ENCODE measurements at places on chromosomes 7 and 10. TPM values are rescaled to one million over a fixed set of nuclear protein-coding genes. Genes with fewer than 3 reads are reported as not detected.
A peak's percentile ranks its signal among the peaks of the same experiment; 100 is the strongest.

- DNase-seq: no peak
- H3K27ac ChIP-seq: no peak overlapping the region
- peaks cover 2% of the 10 kb centered on the region for H3K27me3 ChIP-seq
- H3K4me1 ChIP-seq: peaks cover 8% of the 10 kb centered on the region
- H3K4me3 ChIP-seq: no peak overlapping the region
- no peaks in the 10 kb centered on the region for H3K36me3 ChIP-seq
These were observed 7.8 kb upstream of the UBE2D1 start for GRCh38 chr10:58326967-58327381.

DNA sequence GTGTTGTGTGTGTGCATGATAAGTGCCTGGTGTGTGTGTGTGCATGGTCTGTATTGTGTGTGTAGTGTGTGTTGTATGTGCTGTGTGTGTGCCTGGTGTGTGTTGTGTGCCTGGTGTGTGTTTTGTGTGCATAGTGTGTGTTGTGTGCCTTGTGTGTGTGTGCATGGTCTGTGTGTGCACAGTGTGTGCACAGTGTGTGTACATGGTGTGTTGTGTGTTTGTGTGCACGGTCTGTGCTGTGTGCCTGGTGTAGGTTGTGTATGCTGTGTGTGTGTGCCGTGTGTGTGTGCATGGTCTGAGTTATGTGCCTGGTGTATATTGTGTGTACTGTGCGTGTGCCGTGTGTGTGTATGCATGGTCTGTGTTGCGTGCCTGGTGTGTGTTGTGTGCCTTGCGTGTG lies 403.0 kb upstream of the RNF32 start:
- H3K27me3 ChIP-seq: peaks cover 3% of the 10 kb centered on the region
- no peaks in the 10 kb centered on the region for H3K36me3 ChIP-seq
- H3K4me3 ChIP-seq: no peak overlapping the region
- no peaks in the 10 kb centered on the region for H3K4me1 ChIP-seq
- no peak for DNase-seq

DNA sequence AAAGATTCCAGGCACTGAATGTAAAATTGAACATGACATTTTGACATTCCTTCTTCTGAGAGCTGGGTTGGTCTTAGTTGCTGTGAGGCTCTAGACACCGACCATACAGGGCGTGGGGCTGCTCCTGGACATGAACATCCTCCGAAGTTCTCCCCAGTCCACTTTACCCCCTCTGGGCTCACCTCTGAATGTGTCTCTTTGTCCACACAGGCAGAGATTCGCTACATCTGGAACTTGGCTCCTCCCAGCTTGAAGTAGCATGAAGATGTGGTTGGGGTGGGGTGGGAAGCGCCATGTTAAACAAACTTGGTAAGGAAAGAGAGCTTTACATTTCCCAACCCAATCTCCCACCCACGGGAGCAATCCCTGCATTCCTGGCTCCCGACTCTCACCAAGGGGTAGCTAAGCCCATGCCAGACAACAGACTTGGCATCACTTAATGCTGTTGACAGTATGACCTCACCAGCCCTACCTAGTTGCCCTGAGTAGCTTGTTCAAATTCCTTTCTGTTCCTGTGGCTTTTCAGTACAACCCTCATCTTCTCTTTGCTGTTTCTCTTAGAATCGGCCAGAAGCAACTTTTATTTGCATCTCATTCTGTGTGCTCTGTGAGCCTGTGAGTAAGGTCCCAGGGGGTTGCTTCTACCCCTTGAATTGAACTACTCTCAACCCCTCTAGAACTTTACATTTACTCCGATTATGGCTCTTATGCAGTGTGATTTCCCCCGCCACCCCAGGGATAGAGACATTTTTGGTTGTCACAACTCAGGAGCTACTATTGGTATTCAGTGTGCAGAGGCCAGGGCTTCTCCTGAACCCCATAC lies 211.4 kb downstream of the SEC23IP start:
- H3K36me3 ChIP-seq: no peaks in the 10 kb centered on the region
- H3K4me1 ChIP-seq: no peaks in the 10 kb centered on the region
- H3K27ac ChIP-seq: no peak overlapping the region
- no peak for DNase-seq
- no peak overlapping the region for H3K4me3 ChIP-seq

GRCh38 chr10:80373502-80373901 lies 16.9 kb downstream of the DYDC2 start:
- no peak overlapping the region for H3K4me3 ChIP-seq
- peaks cover 6% of the 10 kb centered on the region for H3K4me1 ChIP-seq
- H3K27ac ChIP-seq: no peak overlapping the region
- DNase-seq: no peak
- H3K27me3 ChIP-seq: no peaks in the 10 kb centered on the region

DNA sequence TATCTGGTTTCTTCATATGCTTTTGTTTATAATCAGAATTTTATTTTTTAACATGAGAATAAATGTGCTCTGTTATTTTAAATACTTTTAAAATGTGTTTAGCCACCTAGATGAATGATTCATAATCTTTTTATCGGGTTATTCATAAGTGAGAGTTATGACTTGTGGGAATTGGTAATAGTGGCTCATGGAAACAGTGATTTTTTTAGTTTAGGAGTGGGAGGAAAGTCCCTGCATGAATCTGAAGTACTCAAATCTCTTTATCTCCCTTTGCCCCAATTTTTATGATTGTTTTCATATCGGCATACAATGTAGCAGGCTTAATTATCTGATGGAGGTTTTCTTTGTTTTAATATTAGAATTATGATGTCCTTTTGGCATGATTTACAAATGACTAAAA lies 42.9 kb downstream of the TAX1BP1 start:
- H3K27ac ChIP-seq: no peak overlapping the region
- no peaks in the 10 kb centered on the region for H3K27me3 ChIP-seq
- peaks cover 29% of the 10 kb centered on the region for H3K4me1 ChIP-seq
- DNase-seq: no peak

DNA sequence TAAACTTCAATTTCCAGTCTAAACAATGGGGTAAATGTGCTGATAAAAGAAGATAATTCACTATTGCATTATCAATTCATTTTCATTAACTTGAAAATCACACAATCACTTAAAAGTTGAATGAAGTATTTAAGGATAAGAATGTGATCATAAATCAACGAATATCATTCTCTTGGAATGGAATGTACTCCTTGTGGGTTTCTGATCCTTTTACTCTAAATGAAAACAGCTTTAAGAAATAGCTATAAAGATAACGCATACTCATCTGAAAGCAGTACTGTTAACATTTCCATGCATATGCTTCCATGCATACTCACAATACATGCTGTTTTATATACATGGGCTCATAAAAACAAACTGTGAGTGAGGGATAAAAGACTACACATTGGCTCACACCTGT lies 108.8 kb downstream of the ATE1 start:
- no peak overlapping the region for H3K4me3 ChIP-seq
- H3K4me1 ChIP-seq: no peaks in the 10 kb centered on the region
- no peaks in the 10 kb centered on the region for H3K27me3 ChIP-seq
- peaks cover 4% of the 10 kb centered on the region for H3K36me3 ChIP-seq
- no peak overlapping the region for H3K27ac ChIP-seq

Gene HOXA6
- total RNA-seq: not detected

DNA sequence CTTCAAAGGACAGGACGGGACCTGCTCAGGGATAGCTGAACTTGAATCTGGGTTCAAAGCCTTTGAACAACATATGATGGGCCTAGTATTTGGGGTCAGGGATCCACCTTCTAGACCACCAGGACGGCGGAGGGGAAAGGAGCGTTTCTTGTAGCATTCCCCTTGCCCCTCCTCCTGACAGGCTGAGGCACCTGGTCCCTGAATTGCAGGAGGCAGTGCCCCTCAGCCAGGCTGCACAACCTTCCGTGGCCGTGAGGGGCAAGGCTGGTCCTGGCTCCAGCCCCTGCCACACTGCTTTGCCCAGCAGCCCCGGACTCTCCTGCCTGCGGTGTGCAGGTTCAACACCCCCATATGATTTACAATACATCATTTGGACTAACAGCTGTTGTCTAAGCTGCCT lies 58.1 kb downstream of the INSIG1 start:
- DNase-seq: no peak
- H3K36me3 ChIP-seq: no peaks in the 10 kb centered on the region
- H3K4me3 ChIP-seq: no peak overlapping the region
- H3K27ac ChIP-seq: no peak overlapping the region

Gene CYP26C1
- total RNA-seq: 0.09 TPM

- no peak overlapping the region for H3K27ac ChIP-seq
- peaks cover 17% of the 10 kb centered on the region for H3K4me1 ChIP-seq
- H3K27me3 ChIP-seq: no peaks in the 10 kb centered on the region
- no peak for DNase-seq
- H3K4me3 ChIP-seq: no peak overlapping the region
These were observed 27.3 kb upstream of the CALD1 start for GRCh38 chr7:134752006-134752760.

DNA sequence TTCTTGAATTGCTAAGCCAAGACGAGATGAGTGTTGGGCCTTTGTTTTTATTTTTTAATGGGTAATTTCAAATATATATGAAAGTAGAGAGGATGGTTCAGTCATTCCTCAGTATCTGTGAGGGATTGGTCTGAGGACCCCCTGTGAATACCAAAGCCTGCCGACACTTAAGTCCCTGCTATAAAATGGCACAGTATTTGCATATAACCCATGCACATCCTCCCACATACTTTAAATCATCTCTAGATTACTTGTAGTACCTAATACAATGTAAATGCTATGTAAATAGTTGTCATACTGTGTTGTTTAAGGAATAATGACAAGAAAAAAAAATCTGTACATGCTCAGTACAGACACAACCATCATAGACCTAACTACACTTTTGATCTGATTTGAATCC lies 73.4 kb downstream of the NOD1 start:
- peaks cover 5% of the 10 kb centered on the region for H3K36me3 ChIP-seq
- H3K4me3 ChIP-seq: no peak overlapping the region
- DNase-seq: no peak
- H3K27ac ChIP-seq: no peak overlapping the region
- peaks cover 5% of the 10 kb centered on the region for H3K4me1 ChIP-seq
- H3K27me3 ChIP-seq: no peaks in the 10 kb centered on the region

GRCh38 chr10:35359056-35359455 lies 22.7 kb downstream of the CCNY start:
- no peak for DNase-seq
- peaks cover 7% of the 10 kb centered on the region for H3K36me3 ChIP-seq
- H3K4me3 ChIP-seq: no peak overlapping the region
- no peaks in the 10 kb centered on the region for H3K27me3 ChIP-seq
- no peak overlapping the region for H3K27ac ChIP-seq

DNA sequence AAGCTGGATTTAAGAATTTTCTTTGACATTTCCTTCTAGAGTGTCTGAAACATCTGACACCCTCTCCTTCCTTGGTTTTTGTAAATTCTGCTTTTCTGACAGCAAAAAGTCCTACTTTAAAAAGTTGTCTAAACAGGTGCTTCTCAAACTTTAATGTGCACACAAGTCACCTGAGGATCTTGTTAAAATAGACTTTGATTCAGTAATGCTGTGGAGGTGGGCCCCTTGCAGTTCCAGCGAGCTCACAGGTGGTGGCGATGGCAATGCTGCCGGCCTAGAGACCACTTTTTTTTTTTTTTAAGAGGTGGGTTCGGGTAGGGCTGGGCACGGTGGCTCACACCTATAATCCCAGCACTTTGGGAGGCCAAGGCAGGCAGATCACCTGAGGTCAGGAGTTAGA lies 77.1 kb downstream of the ABCC2 start:
- H3K36me3 ChIP-seq: no peaks in the 10 kb centered on the region
- no peak overlapping the region for H3K4me3 ChIP-seq
- no peaks in the 10 kb centered on the region for H3K4me1 ChIP-seq
- H3K27me3 ChIP-seq: peaks cover 27% of the 10 kb centered on the region
- no peak overlapping the region for H3K27ac ChIP-seq

Gene HOXA9
- not detected for total RNA-seq

Gene SPDYE8
- total RNA-seq: not detected

- peak overlapping the region; percentile 64 for H3K27ac ChIP-seq
- no peak overlapping the region for H3K4me3 ChIP-seq
- DNase-seq: peak; percentile 8
These were observed 26.4 kb upstream of the ANKRD1 start for GRCh38 chr10:90947030-90947960.

GRCh38 chr7:135913404-135913803 lies 63.8 kb downstream of the MTPN start:
- no peaks in the 10 kb centered on the region for H3K27me3 ChIP-seq
- no peaks in the 10 kb centered on the region for H3K4me1 ChIP-seq

- H3K27ac ChIP-seq: no peak overlapping the region
- peaks cover 16% of the 10 kb centered on the region for H3K27me3 ChIP-seq
- H3K4me1 ChIP-seq: peaks cover 25% of the 10 kb centered on the region
- no peak for DNase-seq
These were observed 13.0 kb upstream of the ACBD5 start for GRCh38 chr10:27253576-27253975.

DNA sequence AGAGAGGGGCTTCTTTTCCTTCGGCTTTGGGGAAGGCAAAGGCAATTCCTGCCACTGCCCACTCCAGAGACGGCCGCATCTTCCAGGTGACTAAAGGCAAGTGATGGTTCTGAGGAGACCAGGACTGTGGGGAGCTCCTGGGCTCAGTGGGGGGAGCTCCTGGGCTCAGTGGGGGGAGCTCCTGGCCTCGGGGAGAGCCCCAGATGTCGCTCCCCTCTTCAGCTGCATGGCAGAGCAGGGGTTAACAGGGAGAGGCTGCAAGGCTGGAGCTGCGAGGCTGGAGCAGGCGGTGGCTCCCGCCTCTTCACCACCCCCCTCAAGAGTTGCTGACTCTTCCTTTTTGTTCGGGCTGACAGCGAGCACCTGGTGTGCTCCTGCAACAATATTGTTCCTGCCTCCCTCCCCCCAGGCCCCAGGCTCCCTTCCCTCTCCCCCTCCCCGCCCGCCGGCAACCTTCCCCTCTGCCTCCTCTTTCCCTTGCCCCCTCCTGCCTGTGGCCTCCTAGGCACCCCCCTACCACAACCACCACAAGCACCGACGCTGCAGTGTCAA lies 56.3 kb upstream of the LBX1 start:
- H3K27me3 ChIP-seq: peaks cover 72% of the 10 kb centered on the region
- DNase-seq: no peak
- no peaks in the 10 kb centered on the region for H3K36me3 ChIP-seq
- H3K4me3 ChIP-seq: no peak overlapping the region

DNA sequence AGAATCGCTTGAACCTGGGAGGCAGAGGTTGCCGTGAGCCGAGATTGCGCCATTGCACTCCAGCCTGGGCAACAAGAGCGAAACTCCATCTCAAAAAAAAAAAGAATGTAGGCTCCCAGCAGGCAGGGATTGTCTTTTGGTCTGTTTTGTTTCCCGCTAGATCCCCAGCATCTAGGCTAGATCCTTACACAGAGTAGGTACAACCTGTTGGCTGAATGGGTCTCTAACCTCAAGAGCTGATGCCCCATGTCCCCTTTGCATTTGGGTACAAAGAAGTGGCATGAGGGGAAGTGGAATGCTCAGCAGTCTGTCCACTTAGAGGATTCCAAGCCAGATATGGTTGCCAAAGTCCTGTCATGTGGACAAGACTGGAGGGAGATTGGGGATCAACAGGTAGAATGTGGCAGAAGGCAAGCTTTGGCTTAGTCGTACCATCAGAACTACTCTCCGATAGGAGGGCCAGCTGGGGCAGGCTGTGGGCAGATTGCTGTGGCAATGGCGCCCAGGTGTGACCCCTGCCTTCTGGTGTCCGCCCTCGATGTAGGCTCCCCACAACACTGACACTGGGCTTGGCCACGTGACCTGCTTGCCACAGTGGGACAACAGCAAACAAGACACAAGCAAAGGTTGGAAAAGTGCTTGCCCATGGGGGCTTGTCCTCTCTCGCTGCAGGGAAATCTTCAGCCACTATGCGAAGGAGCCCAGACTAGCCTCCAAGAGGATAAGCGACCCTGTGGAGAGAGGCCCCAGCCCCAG lies 21.4 kb downstream of the LEP start:
- H3K4me3 ChIP-seq: no peak overlapping the region
- H3K36me3 ChIP-seq: no peaks in the 10 kb centered on the region
- H3K27ac ChIP-seq: no peak overlapping the region
- peaks cover 2% of the 10 kb centered on the region for H3K27me3 ChIP-seq
- DNase-seq: no peak

Gene ADAMTS14
- total RNA-seq: not detected

GRCh38 chr10:11443468-11444154 lies 167.8 kb downstream of the USP6NL start:
- no peak for DNase-seq
- H3K36me3 ChIP-seq: no peaks in the 10 kb centered on the region
- H3K4me3 ChIP-seq: no peak overlapping the region
- no peaks in the 10 kb centered on the region for H3K27me3 ChIP-seq
